CD4-positive, alpha-beta T cell (primary cell): ENCODE measurements at places on chromosomes 3 and 15.

DNA sequence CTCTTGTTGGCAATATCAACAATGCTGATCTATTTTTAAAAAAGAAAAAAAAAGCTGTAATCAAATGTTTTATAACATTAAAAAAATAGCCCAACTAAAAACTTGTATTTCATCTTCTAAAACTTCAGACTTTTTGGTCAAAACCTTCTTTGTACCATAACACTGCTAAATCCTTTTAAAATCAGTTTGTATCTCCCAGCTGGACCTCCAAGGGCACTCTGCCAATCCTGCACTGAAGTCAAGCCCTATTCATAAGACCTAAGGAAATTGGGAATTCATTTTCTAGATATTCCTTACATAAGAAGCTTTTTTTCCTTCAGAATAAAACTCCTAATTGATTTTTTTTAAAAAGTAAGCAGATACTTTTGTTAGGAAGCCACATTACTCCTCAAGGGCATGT is 38.2 kb upstream of the HCLS1 start:
- no peak for DNase-seq

- DNase-seq, result no peak
Observed at GRCh38 chr3:5187920-5188418, 462 bp downstream of the EDEM1 start.

- no peak for DNase-seq
Observed at GRCh38 chr3:149586871-149587270, 71.0 kb downstream of the WWTR1 start.

DNA sequence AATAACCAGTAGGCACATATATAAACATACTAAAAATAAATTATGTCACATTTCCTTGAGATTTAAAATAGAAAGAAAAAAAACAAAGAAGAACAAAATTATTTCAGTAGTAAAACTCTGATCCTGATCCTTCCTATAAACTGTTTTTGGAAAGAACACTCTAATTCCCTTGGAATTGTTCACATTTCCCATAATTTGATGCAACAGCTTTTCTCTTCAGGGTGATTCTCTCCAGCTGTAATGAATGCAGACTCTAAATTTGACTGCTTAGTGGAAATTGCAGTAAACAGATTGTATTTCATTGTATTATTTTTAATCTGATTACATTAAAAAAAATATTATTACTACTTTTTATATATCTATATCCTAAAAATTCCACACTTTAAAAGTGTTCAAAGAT is 70.2 kb upstream of the ABI3BP start:
- DNase-seq, result no peak

- no peak for DNase-seq
Observed at GRCh38 chr15:70257047-70257446, 159.3 kb upstream of the TLE3 start.

DNA sequence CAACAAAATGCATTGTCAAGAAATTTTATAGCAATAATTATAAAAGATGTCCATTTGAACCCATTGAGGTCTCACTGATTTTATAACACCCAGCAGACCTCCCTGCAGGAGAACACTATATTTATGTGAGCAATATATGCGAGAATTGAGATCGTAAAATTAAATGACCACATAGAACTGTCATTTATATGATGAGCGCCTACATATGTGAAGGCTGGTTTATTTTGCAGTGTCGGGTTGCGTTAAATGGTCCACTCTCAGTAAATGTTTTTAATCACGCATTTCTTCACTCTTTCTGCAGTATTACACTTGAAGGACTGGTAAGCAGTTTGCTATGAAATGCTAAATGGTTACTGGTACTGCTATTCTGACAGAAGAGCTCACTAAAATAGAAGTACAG is 408.5 kb upstream of the AGTR1 start:
- no peak for DNase-seq

DNA sequence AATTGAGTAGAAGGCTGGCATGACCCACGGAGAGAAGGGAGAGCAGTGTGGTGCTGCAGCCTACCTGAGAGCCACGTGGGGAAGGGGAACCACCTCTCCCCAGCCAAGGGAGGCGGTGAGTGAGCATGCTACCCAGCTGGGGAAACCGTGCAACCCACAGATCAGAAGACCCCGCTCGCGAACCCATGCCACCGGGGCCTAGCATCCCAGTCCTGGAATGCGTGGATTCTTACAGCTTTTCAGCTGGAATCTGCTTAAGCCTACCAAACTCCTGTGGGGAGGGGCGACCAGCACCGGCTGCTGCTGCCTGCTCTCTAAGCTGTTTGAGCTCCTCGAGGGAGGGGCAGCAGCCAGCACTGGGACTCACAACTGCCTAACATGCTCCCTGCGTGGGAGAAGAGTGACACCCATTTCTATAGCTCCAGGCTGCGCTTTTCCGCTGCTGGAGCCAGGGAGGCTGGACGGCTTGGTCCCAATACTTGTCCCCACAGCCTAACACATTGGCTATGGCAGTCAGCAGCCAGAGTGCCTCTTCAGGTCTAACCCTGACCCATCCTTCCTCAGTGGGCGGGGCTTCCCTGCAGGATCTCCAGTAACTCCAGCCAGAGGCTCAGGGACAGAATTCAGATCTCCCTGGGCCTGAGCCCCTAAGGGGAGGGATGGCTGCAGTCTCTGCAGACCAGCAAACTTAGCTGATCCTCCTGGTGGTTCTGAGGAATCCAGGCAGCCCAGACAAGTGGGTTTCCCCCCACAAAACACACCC is 20.0 kb upstream of the TEX55 start:
- DNase-seq, result no peak

DNA sequence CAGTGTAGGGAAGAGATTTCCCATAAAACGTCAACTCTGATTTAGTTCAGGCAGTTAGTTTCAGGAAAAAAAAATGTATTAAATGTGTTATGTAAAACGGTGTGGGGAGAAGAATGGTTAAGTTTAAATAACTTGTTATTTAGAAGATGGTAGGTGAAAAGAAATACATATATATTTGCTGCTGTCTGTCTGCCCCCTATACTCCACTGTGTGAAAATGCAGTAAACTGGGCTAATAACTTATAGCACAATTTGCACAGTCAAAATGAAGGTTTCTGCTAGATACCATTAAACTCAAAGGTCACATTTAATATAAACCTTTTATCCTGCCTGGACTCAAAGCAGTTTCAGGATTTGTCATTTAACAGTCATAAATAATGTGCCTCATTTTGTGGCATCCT is 515.0 kb downstream of the FGF12 start:
- no peak for DNase-seq

DNA sequence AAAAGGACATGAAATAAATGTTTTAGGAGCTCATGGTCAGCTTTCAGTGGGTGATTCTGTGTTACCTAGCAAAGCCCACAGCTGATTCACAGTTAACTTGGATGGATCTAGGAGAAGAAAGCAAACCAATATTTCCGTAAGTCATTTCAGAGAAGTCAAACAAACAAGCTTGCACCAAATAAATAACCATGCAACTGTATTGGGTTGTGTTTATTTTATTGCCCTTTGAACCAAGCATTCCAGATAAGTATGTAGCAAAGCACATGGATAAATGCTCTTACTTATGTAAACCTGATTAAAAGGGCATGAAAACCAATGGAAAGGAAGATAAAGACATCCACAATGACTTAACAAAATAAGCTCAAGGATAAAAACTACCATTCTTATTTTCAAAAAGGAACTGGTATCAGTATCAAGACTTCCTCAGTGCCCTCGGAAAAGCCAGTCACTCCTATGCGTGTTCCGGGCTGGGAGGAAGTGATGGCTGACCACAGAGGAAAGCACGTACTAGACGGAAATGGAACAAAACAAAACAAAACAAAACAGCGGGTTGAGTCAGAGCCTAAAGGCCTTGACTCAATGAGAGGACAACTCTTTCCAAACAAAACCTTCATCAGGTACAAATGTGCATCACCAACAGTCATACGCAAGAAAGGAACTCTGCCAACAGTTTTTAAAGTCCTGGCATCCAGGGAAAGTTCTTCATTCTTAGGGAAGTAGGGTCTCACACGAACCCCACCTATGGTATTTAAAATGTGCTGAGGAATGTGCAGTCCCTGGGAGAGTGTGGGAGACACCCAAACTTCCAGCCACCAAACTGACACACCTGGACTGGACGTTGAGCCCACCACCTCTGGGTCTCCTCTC is 103.3 kb downstream of the SNRK start:
- peak; percentile 79 for DNase-seq

DNA sequence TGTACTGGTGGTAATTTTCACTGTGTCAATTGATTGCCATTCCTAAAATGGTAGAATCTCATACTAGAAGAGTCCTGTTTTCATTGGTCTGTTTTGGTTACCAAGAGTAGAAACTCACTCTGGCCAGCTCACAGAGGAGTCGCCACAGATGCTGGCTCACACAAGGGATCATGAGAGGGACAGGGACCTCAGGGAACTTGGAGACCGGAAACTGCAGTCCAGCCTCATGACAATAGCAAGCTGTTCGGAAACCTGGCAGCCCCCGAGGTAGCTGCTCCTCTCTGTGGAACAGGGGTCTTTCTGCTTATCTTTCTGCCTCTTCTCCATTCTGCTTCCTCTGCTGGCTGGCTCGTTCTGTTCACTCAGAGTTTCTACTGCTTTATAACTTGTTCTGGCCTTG is 192.9 kb downstream of the PLCL2 start:
- no peak for DNase-seq

- no peak for DNase-seq
Observed at GRCh38 chr3:53253707-53254508, 1.9 kb downstream of the TKT start.

- no peak for DNase-seq
Observed at GRCh38 chr3:117692416-117692995, 982.9 kb downstream of the TUSC7 start.

DNA sequence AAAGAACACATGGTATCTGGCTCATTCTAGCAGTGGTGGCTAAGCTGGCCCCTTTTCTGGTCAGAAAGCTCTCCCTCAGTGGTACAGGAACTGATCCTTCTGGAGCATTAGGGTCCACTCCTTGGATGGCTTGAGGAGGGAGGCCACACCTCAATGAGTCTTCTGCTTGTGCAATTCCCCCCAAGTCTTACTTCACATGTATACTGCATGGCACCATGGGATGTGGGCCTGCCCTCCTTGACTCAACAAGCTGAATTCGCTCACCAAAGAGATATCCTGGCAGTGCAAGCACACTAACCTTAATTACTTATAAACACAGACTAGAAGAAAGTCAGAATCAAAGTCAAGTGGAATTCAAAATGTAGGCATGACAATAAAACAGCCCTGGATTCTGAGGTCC is 133.8 kb upstream of the SLC2A2 start:
- no peak for DNase-seq

GRCh38 chr3:58557491-58557890 is 19.7 kb downstream of the FAM107A start:
- no peak for DNase-seq

DNA sequence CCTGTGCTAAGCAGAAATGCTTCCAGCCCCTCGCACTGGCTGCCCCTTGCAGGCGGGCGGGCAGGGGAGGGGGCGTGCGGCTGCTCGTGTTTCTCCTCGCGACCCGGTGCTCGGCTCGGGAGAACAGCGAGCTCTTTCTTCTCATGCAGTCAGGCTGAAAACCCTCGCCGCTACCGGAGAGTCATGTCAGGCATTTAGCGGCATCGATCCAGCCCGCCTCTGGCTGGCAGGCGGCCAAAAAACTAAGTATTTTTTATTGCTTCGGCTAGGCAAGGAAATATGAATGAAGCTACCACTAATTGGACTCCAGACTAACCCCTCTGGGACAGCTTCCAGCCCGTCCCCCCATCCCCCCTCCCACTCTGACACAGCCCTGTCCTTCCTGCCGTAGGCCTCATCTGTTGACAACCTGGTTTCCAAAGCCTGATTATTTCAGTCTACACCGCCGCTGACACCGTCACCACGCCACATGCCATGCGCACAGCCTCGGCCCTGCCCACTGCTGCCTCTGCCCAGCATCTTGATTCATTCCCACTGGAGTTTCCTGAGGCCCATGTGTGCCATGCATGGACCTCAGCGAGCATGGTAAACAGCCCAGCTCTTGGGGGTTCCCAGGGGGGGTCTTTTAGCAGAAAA is 35.3 kb downstream of the TLE3 start:
- no peak for DNase-seq

DNA sequence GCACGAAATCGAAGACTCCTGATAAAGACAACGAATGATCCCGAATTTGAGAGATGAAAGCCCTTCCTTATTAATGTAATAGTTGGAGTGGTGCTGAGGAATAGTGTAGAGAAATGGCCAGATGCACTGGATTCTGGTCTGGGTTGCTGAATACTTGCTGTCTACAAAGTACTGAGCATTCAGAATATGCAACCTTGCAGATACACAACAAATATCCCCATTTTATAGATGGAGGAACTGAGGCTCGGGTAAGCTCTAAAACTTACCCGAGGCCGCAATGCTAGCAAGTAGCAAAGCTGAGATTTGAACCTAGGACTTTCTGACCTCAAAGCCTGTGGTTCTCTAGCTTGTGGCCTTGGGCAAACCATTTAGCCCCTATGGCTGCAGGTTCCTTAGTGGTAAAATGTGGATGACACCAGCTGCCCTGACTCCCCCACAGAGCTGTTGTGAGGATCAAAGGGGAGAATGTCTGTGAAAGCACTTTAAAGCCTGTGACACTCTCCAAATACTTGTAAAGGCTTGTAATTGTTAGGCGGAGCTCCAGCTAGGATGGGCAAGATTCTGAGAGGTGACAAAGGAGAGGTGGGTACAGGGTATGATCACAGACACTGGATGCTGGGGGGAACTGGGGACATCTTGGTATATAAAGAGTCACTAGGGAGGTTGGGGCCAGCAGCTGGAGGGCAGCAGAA is 39.8 kb downstream of the FOXB1 start:
- DNase-seq, result no peak

DNA sequence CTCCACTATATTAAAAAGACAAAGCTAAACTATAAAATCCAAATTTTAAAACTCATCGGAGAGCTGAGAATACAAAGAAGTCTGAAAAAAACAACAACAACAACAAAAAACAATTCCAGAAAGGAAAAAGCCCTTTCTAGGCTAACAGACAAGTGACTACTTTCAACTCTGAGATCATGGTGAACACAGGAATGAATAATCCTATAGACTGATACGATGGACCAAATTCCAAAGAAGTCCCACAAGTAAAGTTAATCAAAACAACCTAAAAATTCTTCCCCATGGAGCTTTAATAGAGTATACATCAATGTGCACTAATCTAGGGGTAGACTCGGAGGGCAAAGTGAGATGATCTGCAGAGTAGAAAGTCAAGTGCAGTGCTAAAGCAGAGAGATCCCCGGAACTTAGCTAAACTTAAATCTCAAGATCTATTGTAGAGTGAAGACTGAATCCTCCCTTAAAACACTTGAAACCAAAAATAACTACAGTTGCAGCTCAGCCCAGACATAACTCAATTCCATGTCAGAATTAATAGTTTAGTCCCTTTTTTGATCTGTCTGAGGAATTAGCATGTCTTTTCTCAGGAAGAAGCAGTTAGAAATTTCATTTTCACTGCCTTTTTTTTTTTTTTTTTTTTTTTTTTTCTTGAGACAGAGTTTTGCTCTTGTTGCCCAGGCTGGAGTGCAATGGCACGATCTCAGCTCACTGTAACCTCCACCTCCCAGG is 43.5 kb downstream of the MYO9A start:
- DNase-seq, result no peak

DNA sequence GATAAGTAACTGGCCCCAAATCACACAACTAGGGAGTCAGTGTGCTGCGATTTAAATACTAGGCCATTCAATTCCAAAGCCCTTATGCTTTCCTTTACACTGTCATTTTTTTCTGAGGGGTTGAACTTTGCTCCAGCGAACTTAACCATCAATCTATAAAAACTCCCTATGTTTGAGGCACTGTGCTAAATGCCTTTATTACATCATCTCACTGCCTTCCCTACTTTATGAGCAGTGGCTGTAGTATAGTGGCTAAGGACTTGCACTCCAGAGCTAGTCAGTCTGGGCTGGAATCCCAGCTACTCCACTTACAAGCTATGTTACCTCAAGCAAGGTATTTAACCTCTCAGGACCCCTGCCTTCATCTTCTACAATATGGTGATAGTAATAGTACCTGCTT is 26.9 kb upstream of the WDR72 start:
- no peak for DNase-seq

GRCh38 chr3:38566215-38566528 is 70.0 kb downstream of the EXOG start:
- no peak for DNase-seq
